ENCODE measurements at places on chromosomes 12 and 14.

- DNase-seq = no peak
Observed at GRCh38 chr12:94704452-94705306, 54.3 kb upstream of the TMCC3 start.

GRCh38 chr12:79057540-79057939, 193.0 kb downstream of the SYT1 start:
- no peak for DNase-seq

DNA sequence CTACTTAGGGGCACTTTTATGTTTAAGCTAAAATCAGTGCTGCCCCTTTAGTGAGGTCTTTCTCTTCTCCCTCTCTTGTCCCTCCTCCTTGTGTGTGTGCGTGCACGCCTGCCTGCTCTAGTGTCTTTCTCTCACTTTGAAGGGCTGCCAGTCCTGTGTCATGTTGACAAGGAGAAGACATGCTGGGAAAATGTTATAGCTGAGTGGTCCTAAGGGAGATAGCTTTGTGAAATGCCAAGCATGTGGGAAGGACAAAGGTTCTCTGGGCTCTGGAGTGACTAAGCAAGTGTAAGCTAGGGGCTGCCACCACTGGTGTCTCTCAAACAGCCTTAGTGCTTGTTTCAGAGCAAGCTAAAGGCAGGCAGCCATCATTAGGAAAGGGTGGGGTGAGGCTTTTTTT, 108.4 kb downstream of the EMP1 start:
- no peak for DNase-seq

DNA sequence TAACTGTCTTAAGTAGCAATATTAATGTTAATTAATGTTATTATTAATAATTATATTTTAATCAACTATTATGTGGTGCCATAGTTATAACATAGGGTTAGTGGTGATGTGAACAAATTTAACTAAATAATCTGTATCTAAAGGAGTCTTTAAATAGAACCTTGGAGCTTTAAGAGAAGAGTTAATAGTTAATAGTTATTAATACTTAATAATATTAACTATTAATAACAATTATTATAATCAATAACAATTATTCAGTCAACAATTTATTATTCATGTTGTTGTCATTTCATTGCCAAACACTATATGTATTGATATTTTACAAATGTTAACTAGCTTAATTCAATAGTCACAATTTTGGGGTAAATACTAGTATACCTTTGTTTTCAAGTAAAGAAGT, 58.2 kb downstream of the SLC16A7 start:
- no peak for DNase-seq

DNA sequence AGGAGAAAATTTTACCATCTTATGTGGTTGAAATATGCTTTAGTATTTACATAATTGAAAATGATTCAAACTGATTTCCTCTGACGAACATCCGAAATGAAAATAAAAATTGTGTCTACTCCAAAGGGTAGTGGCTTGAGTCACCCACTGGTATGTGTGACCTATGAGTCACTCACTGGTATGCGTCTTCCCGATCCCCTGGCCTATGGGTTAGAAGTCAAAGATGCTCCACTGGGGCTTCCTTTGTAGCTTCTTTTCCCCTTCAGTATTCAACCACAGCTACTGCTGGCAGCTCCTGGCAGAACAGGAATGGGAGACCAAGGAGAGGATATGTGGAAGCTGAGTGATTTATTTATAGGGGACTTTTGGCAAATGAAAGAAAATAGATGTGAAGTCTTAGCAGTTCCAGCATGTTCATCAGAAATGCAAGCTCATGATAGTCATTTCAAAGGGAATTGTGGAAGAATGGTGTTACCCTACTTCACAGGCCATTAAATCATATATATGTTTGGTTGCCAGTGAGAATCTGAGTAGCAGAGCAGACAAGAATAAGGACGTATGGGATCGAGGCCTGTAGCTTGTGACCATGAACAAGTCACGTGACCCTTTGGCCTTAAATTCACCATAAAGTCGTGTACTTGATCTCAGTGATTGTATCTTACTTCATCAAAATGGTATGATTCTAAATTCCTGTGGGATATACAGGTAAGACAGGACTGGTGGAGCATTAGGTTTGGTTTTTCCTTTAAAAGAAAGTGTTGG, 108.3 kb downstream of the CRADD start:
- peak; percentile 32 for DNase-seq

- no peak for DNase-seq
Observed at GRCh38 chr12:79614730-79615129, 76.0 kb downstream of the PAWR start.

DNA sequence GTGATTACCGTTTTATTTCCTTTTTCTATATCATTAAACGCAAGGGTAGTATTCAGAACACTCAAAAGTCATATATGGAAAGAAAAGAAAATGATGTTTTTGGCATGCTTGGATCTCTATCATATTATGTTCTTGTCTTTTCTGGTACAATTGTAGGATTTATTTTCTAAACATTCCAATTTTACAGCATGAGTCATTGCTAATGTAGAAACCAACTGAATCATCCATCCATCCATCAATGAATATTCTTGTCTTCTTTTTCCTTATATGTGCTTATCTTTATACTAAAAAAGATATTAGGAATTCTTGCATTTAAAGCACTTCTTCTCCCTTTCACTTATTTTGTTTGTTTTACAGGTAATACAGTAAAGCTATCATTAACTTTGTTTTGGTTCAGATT, 20.4 kb upstream of the AMIGO2 start:
- no peak for DNase-seq

DNA sequence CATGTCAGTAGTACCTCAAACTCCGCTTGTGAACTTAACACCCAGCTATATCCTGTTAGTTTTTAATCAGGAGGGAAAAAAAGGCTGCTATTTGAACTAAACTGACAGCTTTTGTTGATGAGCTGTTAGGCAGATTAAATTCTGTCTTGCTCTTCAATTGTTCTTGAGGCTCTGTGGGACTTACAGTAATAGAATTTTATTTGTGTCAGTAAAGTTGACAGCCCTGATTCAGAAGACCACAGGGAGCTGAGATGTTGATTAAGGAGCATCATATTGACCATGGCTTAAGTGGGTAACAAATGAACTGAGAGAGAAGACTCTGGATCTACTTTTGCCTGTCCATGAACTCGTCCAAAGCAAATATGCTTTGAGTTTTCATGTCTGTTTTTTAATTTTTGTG, 622.9 kb downstream of the DIO2 start:
- DNase-seq = no peak

DNA sequence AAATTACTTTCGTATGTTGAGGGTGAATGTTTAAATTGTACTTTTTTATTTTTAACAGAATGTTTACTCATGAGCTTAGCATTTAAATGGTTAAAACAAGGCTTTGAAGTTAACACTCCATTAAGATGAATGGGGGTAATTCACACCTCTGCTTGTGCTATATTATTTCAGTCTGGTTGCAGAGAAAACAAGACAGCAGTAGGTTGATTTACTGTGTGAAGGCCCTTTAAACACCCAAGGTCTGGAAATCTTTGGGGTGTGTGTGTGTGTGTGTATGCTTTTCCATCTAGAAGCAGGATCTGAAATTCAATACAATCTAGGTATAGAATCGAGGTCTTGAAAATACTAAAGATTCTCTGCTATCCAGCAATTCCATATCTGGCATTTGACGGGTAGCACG, 83.8 kb downstream of the SLC38A6 start:
- DNase-seq = no peak

GRCh38 chr14:32006263-32007110, 70.6 kb upstream of the ARHGAP5 start:
- DNase-seq = no peak

DNA sequence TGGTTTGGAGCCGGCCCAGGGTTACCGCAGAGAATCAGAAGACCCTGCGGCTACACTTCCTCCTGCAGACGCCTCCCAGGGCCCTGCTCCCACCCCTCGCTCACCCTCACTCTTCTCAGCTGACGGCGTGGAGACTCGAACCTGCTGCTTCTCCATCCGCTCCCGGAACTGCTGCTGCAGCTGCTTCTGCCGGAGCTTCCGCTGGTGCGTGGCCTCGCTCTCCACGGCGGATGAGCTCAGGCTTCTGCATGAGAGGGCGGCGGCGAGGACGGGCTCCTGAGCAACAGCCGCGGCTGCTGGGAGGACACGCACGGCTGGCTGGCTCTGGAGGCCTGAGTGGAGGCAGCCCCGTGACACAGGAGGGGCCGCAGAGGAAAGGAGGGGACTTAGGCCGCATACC, 33.3 kb downstream of the RAD52 start:
- no peak for DNase-seq

DNA sequence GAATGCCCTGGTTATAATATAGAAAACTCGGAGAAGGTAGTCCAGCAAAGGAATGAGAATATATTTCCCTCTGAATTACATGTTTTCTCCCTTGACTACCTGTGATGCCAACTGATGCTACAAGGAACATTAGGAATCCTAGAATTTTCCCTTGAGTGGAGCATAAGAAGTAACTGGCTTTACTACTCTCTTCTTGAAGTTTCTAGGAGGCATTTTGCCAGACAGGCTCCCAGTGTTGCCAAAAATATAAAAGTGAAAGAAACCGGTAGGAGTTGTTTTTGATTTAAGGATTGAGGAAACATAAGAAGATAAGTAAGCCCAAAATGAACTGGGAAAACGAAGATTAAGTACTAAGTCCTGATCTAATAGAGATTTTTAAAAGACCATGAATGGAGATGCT, 693.4 kb downstream of the NOVA1 start:
- DNase-seq = no peak

- DNase-seq = no peak
Observed at GRCh38 chr14:92074555-92074954, 31.8 kb downstream of the ATXN3 start.

- no peak for DNase-seq
Observed at GRCh38 chr14:22824711-22825359, 4.9 kb upstream of the MRPL52 start.

DNA sequence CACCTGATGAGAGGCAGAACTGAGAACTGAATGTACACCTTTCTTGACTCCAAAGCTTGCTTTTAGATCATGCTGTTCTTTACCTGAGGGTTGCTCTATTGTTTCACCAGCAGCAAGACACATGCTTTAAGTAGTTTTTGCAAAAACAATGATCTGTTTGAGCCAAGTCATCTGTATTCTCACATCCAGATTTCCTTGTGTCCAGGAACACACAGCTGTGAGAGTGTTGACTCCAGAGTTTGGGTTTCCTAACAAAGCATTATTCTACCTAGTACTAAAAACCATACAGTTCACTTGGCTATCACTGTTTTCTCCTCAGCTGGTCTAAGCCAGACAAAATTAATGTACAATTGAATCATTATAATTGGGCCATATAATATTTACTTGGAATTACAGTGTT, 120.4 kb downstream of the STAB2 start:
- DNase-seq = no peak

GRCh38 chr12:93290391-93290790, 87.3 kb upstream of the NUDT4 start:
- DNase-seq = no peak

- DNase-seq = no peak
Observed at GRCh38 chr12:113055594-113056380, 743 bp upstream of the DTX1 start.

GRCh38 chr14:77023001-77023996, 5.2 kb downstream of the IRF2BPL start:
- no peak for DNase-seq

DNA sequence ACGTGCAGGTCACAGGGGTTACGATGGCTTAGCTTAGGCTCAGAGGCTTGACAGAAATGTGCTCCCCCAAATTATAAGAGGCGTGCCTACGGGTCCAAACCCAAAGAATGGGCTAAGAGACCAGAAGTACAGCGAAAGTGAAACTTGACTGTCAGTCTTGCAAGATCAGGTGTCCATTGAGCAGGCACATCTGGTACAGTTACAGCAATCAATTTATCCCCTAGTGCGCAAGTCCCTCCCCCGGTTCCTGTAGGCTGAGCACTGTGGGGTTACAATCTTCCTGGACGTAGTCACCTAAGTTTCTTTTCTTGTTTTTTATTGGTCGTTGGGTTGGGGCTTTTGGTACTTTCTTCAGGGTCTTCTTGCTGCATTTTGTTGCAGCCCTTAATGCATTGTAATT, 134.2 kb downstream of the UNC79 start:
- no peak for DNase-seq

DNA sequence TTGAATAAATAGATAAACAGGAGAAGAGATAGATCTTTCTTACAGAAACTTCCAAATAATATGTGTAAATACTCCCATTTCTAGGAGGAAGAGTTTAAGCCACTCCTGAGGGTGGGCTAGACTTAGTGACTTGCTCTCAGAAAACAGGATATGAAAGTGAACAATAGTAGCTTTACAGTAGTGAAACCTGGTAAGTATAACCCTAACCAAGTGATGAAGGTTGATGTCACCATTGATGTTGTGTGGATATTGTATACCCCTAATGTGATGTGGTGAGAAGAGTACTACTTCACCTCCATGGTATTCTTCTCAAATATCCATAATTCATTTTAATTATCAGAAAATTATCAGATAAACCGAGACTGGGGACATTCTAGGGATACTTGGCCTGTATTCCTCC, 20.9 kb downstream of the AKAP6 start:
- no peak for DNase-seq

GRCh38 chr12:14999695-15000365, 27.0 kb downstream of the PDE6H start:
- DNase-seq = no peak
